Iris pigment epithelial cell (primary cell): ENCODE measurements at places on chromosomes 3 and 15.
A peak's percentile ranks its signal among the peaks of the same experiment; 100 is the strongest.

- DNase-seq: peak; percentile 39
Measured at GRCh38 chr3:155286736-155287135, 6.7 kb downstream of the STRIT1 start.

DNA sequence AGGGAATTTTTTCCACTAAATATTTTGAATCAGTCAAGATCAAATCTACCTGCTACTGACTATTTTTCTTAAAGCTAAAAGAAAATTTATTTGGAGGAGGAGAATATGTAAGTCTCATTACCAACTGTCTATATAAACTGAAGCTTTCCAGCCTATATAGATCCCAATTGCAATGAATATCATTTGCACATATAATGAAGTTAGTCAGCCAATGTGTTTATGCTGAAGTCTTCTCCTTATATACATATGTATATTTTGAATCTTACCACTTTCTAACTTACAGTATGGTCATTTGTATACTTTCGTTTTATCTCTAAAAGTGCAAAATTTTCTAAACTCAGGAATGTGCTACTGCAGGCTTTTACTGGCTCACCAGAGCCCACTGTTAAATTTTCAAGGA is 136.5 kb downstream of the SYNPR start:
- no peak for DNase-seq

- DNase-seq: peak; percentile 57
Measured at GRCh38 chr15:39874890-39875549, 45.0 kb downstream of the GPR176 start.

DNA sequence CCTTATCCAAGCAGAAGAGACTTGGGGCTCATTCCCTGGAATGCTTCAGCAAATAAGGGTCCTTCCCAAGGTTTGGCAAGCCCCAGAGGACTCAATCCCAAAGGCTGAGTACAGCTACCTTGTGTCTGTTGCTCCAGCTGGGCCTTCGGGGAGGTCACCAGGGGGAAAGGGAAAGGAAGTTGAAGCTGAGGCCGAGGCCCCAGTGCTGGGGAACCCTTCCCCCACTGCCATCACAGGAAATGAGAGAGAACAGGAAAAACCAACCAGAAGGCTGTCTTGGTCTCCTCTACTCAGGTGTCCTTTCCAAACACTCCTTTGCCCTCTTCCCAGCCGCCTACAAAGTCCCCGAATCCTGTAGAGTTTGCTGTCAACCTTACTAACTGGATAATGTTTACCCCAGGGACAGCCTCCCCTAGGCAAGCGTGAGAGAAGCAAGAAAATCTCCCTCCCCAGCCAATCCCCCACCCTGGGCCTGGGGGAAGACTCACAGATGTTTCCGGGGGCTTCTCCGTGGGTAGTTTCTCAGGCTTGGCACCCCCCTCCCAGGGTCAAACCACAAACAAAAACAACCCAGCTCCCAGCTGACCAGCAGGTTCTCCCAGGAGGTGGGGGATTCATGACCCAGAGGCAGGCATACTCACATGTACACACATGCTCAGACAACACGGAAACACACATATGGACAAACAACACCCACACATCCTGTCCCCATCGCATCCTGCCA is 5.5 kb downstream of the CSRNP1 start:
- DNase-seq: peak; percentile 82

DNA sequence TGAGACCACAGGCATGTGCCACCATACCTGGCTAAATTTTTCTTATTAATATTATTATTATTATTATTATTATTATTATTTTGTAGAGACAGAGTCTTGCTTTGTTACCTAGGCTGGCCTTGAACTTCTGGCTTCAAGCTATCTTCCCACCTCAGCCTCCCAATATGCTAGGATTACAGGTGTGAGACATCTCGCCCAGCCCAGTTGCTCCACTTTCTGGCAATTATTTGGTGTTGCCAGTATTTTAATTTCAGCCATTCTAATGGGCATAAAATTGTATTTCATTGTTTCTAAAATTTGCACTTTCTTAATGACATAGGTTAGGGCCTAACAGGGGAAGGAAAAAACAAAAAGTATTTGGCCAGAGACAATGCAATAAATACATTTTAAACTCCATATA is 1217.6 kb upstream of the ALCAM start:
- no peak for DNase-seq

DNA sequence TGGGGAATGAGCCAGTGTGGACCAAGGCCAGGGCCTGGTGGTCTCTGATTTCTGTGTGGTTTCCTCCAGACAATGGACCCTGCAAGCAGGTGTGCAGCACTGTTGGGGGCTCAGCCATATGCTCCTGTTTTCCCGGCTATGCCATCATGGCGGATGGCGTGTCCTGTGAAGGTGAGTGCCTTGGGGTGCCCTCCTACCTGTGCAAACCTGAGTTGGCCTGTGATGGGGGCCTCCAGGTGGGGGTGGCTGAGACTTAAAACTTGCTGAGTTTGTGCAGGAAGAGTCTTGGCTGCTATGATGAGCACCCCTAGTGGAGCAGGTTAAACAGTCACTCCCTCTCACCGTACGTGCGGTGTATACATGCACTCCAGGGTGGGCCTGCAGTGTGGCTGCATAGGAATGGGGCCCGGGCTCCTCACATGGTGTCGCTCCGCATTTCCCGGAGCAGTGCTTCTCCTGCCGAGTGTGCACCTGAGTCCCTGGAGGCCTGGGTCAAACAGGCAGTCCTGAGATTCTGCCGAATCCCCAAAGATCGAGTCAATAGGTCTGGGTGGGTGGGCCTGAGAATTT is 70.8 kb downstream of the FBLN2 start:
- DNase-seq: no peak

DNA sequence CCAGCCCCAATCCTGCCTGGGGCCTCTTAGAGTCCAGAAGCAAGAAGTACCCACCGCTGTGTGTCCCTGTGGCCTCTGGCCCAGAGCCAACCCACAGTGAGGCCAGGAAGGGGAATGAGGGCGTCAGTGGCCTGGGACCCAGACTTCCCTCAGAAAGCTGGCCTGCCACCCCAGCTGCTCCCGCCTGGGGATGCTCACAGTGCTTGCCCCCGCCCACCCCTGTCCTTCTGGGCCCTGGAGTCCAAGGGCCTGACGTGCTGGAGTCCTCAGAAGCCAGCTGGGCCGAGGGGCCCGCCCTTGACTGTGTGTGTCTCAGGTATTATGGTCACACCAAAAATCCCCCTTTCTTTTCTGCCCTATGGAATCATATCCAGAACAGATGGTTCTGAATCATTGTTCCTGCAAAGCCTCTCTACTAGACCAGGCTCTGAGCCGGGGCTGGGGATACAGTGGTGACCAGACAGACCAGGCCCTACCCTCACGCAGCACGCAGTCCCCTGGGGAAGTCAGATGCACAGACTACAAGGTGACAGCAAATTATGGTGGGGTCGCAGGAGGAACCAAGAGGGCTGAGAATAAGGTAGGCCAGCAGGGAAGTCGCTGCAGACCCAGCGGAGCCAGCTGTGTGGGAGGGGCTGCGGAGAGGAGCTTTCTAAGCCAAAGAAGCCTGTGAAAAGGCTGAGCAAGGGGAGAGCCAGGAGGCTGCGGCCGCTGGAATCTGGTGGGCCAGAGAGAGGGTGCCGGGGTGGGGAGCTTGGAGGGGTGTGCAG is 99.1 kb downstream of the VGLL4 start:
- DNase-seq: no peak

DNA sequence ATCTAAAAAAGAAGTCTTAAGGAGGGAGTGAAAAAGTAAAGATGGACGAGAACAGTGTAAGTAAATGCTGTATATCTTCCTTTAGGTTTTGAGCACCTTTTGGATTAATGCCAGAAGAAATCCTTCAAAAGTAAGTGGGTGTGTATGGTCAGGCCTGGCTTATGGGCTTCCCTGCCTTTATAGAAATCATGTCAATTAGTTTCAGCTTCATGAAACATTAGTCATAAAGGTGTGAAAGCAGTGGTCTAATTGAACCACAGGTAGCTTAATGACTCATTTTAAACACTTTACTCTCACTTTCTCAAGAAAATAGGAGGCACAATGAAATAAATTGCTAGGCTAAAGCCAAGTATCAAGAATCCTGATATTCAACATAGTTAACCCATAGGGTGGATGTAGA is 467.4 kb upstream of the DPPA4 start:
- no peak for DNase-seq

DNA sequence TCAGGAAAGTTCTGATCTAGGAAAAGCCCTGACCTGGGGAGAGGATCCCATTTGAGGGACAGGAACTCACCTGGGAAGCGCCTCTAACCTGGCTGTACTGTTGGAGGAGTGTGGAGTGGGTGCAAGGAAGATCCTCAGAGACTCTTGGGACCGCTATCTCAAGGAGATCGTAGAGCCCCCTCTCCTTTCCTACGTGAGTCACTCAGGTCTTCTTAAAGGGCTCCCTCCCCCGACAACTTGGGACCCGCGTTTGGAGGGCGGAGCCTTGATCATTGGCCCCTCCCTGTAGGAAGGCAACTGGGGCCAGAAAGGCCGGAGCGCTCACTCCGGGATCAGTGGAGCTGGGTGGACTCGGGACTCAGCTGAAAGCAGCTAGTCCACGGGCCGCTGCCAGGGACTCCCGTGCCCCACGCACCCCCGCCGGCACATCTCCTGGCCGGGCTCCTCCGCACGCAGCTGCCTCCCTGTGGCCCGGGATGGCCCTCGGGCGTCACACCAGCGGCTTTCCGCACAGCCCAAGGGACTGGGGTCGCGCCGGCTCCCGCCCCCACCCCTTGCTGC is 520 bp downstream of the SLC26A6 start:
- DNase-seq: peak; percentile 54

GRCh38 chr3:127182431-127182830 is 10.5 kb upstream of the PRR23E start:
- DNase-seq: no peak

- DNase-seq: peak; percentile 62
Measured at GRCh38 chr3:40580494-40581091, 55.8 kb downstream of the ZNF621 start.

GRCh38 chr3:171056528-171056927 is 30.0 kb upstream of the SLC2A2 start:
- DNase-seq: peak; percentile 90

GRCh38 chr15:69623392-69624154 is 171.0 kb downstream of the RPLP1 start:
- DNase-seq: no peak

DNA sequence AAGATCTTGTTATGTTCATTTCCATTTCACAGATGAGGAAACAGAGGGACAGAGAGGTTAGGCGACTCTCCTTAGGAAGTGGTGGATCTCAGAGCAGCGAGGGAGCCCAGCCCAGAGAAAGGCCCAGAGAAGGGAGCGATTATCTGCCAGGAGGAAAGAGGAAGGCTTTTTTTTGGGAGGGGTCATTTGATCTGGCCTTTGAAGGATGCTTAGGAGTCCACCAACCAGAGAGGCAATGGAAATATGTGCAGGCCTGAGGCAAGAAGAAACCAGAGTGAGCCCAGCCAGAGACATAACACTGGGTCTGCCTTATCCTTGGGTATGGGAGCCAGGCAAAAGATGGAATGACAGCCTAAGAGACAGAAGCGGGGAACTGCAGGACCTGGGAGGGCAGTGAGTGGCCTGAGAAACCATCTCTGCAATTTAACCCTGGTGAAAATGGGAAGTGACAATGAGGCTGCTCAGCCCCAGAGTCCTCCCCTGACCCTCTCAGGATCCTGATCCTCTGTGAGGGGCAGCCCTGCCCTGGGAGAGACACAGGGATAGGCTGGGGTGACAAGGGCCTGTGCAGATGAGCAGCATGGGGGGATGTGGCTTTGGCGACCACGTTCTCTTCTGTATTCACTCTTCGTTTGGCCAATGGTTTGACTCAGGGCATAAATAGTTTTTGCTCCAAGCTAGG is 163.2 kb downstream of the WNT7A start:
- no peak for DNase-seq

DNA sequence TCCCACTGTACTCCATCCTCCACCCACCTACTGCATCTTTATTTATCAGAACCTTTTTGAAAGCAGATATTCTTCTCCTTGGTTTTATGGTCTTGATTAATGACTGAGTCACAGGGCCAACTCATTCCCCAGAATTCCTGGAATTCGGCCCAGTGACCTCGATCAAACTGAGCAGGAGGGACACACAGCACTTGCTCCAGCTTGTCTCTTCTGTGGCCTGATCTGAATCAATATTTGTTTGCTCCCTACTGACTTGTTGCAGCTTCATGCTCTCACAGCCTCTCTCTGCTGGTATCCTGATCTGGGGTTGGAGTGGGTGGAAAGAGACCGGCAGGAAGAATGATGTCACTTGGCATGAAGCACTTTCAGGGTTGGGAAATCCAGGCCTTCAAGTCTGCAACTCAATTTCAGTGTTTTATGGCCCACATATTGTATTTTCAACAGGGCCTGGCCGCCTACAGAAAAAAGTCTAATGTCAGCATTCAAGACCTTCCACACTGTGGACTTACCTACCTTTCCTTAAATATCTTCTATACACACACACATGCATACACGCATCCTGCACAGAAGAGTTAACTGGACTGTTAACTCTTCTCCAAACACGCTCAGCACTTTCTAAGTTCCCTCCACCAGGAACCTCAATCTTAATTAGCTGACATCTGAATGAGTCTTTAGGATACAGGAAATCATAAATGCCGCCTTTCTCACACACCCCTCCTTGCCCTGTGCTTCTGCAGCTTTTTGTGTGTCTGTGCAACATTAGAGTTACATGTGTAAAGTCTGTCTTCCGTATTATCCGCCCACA is 4.6 kb downstream of the ANXA2 start:
- peak; percentile 97 for DNase-seq

- DNase-seq: no peak
Measured at GRCh38 chr3:101319531-101319930, 844 bp downstream of the IMPG2 start.

DNA sequence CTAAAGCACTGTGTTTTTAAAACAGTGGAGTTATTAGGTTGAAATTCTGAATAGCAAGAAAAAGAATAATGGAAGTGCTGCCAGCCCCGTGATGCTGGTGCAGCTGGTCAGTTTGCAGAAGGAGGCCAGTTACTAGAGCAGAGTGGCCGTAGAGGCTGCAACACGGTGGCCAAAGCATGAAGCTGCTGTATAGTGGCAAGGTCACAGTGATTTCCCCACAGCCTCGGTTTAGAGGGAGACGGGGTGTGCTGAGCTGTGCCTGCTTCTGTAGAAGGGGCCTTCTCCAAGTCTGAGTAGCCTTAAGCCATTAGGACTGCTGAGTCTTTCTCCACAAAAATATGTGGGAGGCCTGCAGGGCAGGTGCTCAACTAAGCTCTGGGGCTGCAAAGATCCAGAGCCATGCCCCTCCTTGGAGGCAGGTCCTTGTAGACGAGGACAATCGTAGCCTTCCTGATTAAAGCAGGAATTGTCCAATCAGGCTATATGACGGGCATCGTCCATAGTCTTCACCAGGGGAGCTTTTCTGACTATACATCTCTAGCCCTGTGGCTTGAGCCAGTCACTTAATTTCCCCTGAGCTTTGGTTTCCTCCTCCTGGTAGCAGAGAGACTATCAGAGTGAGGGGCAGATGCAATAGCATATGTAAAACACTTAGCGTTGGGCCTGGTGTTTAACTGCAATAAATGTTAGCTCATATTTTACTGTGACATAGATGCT is 151.6 kb downstream of the PGPEP1L start:
- no peak for DNase-seq

- no peak for DNase-seq
Measured at GRCh38 chr15:41031232-41032078, 78.2 kb downstream of the CHAC1 start.

- no peak for DNase-seq
Measured at GRCh38 chr3:45632956-45633355, 38.4 kb downstream of the LIMD1 start.

- DNase-seq: no peak
Measured at GRCh38 chr15:62280625-62281024, 115.5 kb upstream of the C2CD4B start.
